HCT116 (cell line): ENCODE measurements at places on chromosomes 16 and 17. TPM values are rescaled to one million over a fixed set of nuclear protein-coding genes. Genes with fewer than 3 reads are reported as not detected.

DNA sequence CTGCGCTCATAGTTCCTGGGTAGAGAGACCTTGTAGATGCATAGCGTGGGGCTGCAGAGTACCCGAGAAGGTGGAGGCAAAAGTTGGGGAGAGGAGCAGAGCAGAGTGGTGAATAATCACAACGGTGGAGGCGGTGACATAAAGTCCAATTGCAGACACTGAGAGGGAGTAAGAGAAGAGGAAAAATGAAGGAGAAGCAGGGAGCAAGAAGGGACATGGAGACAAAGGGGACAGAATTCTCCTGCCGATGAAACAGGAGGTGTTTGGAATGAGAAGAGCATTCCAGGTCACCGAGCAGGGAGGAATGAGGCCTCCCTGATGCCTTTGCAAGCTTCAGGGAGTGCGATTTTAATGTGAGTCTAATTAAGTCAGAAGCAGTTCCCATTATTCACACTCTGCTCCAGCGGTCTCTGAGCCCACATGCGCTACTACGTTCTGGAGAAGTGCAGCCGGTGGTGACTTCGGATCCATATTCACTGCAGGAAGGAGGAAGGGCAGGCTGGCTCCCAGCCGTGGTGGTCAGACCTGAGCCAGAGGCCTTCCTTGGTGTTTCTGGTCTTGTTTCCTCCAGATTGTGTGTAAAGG is 108.0 kb upstream of the DNAH9 start:
- no peak for DNase-seq
- H3K27me3 ChIP-seq, result no peaks in the 10 kb centered on the region
- no peak overlapping the region for H3K27ac ChIP-seq
- H3K4me1 ChIP-seq, result no peaks in the 10 kb centered on the region
- H3K36me3 ChIP-seq, result no peaks in the 10 kb centered on the region

GRCh38 chr16:14172200-14172809 is 101.2 kb downstream of the MRTFB start:
- H3K27me3 ChIP-seq, result no peaks in the 10 kb centered on the region
- H3K4me1 ChIP-seq, result no peaks in the 10 kb centered on the region
- H3K4me3 ChIP-seq, result no peak overlapping the region
- H3K27ac ChIP-seq, result no peak overlapping the region

DNA sequence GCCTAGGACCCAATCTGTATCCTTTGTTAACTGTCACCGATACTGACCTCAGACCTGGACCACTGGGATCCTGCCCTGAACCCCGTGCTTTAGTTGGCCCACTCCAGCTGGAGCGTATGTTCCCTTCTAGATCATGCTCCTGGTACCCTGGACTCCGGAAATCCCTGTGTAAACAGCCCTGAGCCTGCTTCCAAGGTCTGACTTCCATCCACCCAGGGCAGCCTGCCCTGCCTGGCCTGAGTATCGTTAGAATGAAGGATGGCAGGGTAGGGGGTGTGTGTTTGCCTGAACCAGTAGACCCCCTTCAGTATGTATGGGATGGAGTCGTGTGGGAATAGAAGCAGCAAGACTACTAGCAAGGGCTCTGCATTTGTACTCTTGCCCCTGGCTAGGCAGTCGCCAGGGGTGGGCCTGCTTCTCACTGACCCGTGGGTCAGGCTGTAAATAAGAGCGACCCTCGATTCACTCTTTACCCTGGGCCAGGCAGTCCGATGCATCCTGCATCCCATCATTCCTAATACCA is 691 bp upstream of the TMEM98 start:
- peaks cover 18% of the 10 kb centered on the region for H3K4me1 ChIP-seq

GRCh38 chr17:32396343-32396742 is 46.4 kb downstream of the ZNF207 start:
- no peaks in the 10 kb centered on the region for H3K4me1 ChIP-seq
- no peak overlapping the region for H3K4me3 ChIP-seq
- DNase-seq, result no peak
- H3K27ac ChIP-seq, result no peak overlapping the region
- H3K36me3 ChIP-seq, result no peaks in the 10 kb centered on the region

DNA sequence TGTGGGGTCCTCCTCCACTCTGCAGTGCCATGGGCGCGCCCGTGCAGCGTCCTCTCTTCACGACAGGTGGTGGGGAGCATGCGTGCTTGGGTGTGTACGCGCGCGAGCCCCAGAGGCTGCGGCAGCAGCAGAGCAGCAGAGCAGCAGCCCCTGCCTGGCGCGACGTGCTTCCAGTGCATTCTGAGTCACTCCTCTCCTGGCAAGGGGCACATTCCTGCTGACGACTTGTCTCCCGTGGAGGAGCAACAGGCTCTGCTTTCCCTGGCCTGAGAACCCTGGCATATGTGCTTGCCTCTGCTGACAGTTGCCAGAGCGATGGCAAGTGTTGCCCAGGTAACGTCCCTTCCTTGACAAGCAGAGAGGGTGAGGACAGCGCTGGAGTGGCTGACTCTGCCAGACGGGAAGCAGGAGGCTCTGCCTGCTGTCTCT is 133.8 kb upstream of the PLCG2 start:
- no peaks in the 10 kb centered on the region for H3K27me3 ChIP-seq
- peaks cover 36% of the 10 kb centered on the region for H3K4me1 ChIP-seq
- no peak overlapping the region for H3K4me3 ChIP-seq
- no peak for DNase-seq

DNA sequence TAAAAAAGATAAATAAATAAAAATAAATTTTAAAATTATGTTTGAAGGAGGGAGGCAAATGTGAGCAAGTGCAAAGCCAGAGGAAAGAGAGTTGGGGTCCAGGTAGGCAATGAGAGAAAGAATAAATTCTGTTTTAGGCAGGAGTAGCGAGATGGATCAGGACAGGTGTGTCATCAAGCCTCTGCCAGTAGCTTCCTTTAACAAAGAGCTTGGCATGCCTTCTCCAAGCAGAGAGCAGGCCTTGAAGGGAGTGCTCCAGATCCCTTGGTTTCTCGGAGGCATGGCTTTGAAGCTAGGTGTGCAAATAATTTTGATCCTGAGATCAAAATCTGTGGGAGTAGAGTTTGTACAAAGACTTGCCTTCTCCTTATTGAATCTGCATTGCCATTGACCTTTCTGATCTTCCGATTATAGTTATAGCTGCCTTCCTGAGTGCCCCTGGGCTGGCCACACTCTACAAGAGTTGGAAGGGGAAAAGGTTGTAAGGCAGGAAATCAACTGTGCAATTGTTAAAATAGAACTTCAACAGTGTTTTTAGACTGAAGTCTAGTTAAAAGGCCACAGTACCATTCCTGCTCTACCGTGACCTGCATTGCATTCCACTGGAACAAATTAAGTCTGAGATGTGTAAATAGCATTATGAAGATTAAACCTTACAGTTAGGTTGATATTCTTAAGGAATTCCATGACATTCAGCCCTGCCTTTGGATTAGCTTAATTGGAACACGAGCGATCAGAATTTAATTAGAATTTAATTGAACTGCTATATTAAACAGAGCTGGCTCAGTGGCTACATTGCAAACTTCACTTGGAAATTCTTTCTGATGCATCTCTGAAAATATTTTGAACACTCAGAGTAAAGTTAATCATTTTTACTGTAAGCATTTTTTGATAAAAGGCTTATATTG is 33.7 kb downstream of the IQCK start:
- no peak for DNase-seq
- H3K36me3 ChIP-seq, result no peaks in the 10 kb centered on the region
- H3K27ac ChIP-seq, result no peak overlapping the region
- H3K27me3 ChIP-seq, result no peaks in the 10 kb centered on the region
- H3K4me3 ChIP-seq, result no peak overlapping the region
- H3K4me1 ChIP-seq, result no peaks in the 10 kb centered on the region

GRCh38 chr17:43868226-43868994 is 21.4 kb downstream of the CD300LG start:
- no peak overlapping the region for H3K27ac ChIP-seq
- no peaks in the 10 kb centered on the region for H3K36me3 ChIP-seq
- no peak overlapping the region for H3K4me3 ChIP-seq
- no peak for DNase-seq
- H3K27me3 ChIP-seq, result no peaks in the 10 kb centered on the region

The OR1F1 gene
- total RNA-seq, result not detected

DNA sequence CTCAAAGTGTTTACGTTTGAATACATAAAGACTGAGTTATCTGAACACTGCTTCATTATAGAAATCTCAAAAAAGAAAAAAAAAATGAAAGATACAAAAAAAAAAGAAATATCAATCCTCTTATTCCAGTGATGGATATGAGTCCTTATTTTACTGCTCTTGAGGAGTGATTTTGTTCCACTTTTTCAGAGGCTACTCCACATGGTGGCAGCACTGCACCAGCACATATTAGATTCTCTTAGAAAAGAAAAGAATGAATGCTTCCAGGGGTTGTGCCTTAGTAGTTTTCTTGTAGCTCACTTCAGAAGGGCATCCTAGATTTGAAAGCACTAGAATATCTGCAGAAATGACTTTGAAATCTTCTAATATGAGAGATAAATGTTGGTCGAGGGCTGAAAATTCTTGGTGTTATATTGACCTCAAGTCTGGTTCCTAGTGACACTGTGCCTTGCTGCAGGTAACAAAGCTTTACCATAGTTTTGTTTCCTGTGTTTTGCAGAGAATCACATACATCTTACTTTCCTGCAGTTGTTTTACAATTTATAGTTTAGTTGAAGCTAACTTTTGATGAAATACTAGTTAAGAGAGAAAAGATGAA is 25.9 kb downstream of the AP2B1 start:
- no peaks in the 10 kb centered on the region for H3K4me1 ChIP-seq
- no peak overlapping the region for H3K27ac ChIP-seq
- DNase-seq, result peak; percentile 12
- peaks cover 16% of the 10 kb centered on the region; the same call in 1 of the 2 replicates for H3K36me3 ChIP-seq
- no peaks in the 10 kb centered on the region for H3K27me3 ChIP-seq
- no peak overlapping the region for H3K4me3 ChIP-seq

The ABCC11 gene
- 0.54 TPM for total RNA-seq

DNA sequence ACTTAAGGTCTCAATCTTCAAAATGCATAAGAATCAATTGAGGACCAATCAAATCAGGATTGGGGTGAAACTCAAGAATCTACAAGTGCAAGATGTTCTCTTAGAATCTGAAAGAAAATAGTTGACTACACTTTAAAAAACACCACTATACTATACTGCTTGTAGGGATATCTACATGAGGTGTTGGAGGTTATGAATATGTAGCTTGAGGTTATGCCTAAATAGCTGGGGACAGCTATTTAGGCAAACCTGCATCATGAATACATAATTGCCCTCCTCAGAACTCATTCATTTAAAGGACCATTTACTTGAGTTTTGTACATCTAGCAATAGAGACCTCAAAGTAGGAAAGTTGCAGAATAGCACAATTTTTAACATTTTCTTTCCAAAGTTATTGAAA is 40.1 kb downstream of the KCNJ16 start:
- H3K4me1 ChIP-seq, result no peaks in the 10 kb centered on the region
- H3K27ac ChIP-seq, result no peak overlapping the region
- H3K27me3 ChIP-seq, result no peaks in the 10 kb centered on the region
- no peak for DNase-seq
- H3K36me3 ChIP-seq, result no peaks in the 10 kb centered on the region

The SRSF1 gene
- total RNA-seq, result 434 TPM

DNA sequence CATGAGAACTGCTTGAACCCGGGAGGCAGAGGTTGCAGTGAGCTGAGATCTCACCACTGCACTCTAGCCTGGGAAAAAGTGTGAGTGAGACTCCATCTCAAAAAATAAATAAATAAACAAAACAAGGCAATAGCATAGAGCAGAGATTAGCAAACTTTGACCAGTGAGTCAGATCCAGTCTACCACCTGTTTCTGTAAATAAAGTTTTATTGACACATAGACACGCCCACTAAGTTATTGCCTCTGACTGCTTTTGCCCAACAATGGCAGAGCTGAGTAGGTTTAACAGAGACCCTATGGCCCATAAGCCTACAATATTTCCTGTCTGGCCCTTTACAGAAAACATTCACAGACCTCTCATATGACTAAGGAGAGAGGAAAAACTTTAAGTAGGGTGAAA is 44.3 kb downstream of the XYLT1 start:
- no peak overlapping the region for H3K27ac ChIP-seq
- no peaks in the 10 kb centered on the region for H3K4me1 ChIP-seq
- no peaks in the 10 kb centered on the region for H3K27me3 ChIP-seq

The CDH5 gene
- 0.15 TPM for total RNA-seq

The YBX2 gene
- 2.3 TPM for total RNA-seq

The BAHCC1 gene
- 45.2 TPM for total RNA-seq

The TBC1D3C gene
- total RNA-seq, result 0.22 TPM

DNA sequence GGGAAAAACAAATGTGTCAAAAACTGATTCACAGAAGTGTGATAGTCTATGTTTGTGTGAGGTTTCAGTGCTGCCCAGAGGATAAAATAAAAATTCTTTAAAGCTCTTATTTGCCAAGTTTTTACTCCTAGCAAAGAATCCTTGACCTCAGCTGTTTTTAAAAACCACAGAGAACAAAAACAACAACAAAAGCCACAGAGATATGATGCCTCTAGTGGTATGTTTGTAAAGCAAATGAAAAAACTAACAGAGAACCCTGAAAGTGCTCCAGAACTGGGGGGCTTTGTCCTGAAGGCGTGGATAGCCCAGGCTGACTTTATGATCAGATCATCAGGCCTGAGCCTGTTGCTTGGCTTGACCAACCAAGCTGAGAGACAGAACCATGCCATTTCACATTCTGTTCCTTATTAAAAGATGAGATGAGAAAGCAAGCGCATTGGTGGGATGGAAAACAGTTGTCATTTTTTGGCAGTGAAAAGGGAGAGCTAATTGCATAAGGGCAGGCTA is 411.0 kb downstream of the CPPED1 start:
- no peak for DNase-seq
- peaks cover 2% of the 10 kb centered on the region for H3K4me1 ChIP-seq
- H3K27ac ChIP-seq, result no peak overlapping the region
- no peaks in the 10 kb centered on the region for H3K36me3 ChIP-seq

The USP32 gene
- 67.0 TPM for total RNA-seq

The EXOC3L1 gene
- 0.30 TPM for total RNA-seq

GRCh38 chr17:56510554-56511342 is 82.8 kb upstream of the NOG start:
- H3K27me3 ChIP-seq, result peaks cover 55% of the 10 kb centered on the region
- H3K36me3 ChIP-seq, result no peaks in the 10 kb centered on the region
- no peak overlapping the region for H3K27ac ChIP-seq
- no peak for DNase-seq
- no peak overlapping the region for H3K4me3 ChIP-seq

The RMI2 gene
- total RNA-seq, result 19.9 TPM

GRCh38 chr17:80671039-80671824 is 126.6 kb downstream of the RPTOR start:
- no peaks in the 10 kb centered on the region for H3K36me3 ChIP-seq
- H3K27me3 ChIP-seq, result no peaks in the 10 kb centered on the region
- H3K4me1 ChIP-seq, result peaks cover 22% of the 10 kb centered on the region; the same call in 1 of the 2 replicates
- H3K4me3 ChIP-seq, result no peak overlapping the region

The ALDH3A1 gene
- 0.86 TPM for total RNA-seq

DNA sequence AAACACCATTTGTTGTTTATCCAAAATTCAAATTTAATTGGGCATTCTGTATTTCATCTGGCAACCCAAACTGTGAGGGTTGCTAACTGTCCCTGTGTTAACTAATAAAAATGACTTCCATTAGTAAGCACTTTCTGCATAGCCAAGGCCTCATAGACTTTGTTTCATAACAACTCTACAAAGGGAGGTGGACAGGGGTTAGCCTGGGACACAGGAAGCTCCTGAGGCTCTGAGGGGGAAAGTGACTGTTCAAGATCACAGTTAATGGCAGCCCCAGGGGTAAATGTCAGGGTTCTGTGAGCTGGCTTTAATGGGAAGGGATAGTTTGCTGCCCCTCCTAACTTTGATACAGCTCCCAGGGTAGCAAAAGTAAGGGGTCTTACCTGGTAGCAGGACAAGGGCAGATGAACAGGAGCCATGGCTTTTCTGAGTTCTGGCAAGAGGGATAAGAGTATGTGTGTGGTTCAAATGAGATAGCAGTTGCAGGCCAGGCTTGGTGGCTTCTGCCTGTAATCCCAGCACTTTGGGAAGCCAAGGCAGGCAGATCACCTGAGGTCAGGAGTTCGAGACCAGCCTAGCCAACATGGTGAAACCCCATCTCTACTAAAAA is 2.2 kb downstream of the HEATR9 start:
- no peak overlapping the region for H3K4me3 ChIP-seq
- H3K36me3 ChIP-seq, result no peaks in the 10 kb centered on the region
- H3K27ac ChIP-seq, result no peak overlapping the region
- no peak for DNase-seq

The CEP295NL gene
- total RNA-seq, result 1.9 TPM
